ENCODE measurements at places on chromosomes 6 and 20.

DNA sequence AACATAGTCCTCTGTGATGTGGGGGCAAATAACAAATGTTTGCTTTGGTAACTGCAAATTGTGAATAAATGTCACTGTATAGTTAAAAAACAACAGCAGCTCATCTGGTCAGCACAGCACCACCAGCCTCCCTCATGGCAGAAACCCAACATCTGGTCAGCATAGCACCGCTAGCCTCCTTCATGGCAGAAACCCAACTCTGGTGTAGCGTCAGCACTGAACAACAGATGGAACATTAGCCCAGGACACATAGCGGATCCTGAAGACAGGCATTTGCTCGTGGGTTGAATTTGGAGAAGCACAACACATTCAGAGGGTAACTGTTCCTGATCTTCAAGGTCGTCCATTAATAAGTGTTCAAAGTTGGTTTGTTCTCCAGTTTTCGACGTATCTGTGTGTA, 265.9 kb downstream of the DLL1 start:
- DNase-seq, result no peak

DNA sequence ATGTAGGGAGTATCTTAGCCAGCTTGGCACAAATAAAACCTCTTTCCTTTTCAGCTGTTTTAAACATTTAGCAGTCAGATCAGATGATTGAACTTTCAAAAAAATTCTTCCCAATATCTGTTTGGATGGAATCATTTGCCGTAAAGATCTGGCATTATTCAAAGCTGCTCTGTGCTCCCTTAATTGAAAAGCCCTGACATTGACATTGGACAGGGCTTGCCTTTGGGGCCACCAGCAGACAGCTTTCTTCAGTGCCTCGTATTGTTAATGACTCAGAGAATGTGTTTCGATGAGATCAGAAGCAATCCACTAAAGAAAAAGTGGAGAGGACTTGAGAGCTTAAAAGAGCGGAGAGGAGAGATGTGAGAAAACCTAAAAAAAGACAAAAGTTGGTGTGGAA, 343.5 kb downstream of the NRN1 start:
- no peak for DNase-seq

- no peak for DNase-seq
Observed at GRCh38 chr6:39835821-39836295, 43.7 kb downstream of the DAAM2 start.

DNA sequence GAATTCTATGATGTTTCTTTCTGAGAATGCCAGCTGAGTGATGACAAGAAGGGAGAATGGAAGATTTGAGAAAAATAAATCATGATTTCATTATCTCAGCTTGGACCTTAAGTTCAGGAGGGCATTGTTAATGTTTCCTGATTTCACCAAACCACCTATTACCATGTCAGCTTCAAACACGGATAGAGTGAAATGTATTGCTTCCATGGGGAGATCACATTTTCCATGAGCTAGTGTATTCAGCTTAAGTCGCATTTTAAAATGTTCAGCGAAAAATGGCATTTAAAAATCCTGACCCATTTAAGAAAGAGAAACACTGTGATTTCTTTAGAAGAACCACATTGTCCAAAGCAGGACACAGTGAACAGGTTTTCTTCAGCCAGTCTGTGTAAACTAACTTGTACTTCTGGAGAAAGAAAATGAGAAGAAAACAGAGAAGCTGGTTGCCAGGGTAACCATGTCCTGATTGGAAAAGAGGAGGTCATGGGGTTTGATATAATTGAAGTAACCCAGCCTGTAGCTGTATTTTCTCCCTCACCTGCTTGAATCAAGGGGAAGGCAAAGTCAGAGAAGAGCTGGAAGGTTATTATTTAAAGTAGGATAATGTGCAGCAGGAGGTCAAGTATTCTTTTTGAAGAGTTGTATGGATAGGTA, 684.1 kb upstream of the NRSN1 start:
- DNase-seq, result no peak
